ENCODE measurements at places on chromosomes 5 and 9.

GRCh38 chr9:125472926-125473701, 211.5 kb downstream of the GAPVD1 start:
- DNase-seq, result no peak

DNA sequence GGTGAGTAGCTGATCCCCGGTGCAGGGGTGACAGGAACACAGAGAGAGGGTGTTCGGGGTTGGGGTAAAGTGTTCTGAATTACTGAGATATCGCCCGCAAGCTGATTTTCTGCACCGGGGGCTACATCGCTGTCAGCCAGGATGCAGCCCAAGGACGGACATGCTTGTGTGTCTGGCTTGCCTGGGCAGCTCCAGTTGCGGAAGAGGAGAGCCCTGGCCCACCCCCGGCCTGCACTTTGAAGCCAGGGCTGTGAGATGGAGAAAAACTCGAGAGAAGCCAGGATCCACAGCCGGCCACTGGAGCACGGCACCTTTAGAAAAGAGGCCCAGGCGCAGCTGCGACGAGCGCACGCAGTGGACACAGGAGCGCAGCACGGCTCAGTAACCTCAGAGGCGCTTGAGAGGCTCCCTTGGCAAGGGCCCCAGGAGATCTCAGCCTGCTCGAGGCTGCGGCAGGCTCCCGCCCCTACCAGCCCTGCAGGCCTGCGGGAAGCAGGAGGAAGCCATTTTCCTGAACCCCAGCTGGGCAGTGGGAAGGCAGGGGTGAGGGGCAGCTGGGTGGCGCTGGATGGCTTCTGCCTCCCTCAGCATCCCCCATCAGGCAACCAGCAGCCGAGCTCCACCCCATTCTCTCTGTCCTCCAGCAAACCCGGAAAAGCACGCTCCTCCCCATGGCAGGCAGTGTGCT, 59.2 kb downstream of the C9orf50 start:
- peak; percentile 22 for DNase-seq

GRCh38 chr5:149632311-149633251, 51.3 kb downstream of the ARHGEF37 start:
- DNase-seq, result no peak

- no peak for DNase-seq
Observed at GRCh38 chr5:168807287-168807686, 228.1 kb upstream of the PANK3 start.

GRCh38 chr5:107387526-107388140, 283.1 kb downstream of the EFNA5 start:
- no peak for DNase-seq

- DNase-seq, result no peak
Observed at GRCh38 chr9:114288193-114289091, 34.5 kb upstream of the ORM1 start.

DNA sequence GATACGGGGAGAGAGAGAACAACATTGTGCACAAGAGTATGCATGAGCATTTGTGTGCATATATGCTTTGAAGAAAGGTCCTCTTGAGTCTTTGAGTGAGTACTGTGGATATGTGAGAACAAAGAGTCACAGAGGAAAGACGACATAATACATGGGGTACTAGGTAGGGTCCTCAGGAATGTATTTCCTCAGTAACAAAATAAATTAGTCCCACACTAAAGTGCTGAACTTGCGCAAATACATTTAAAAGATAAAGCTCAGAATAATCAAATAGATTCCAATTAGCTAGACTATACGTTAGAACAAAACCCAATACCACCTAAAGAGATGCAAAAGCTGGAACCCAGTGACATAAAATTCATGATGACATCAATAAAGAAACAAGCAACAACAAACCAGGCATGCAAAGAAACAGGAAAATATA, 70.8 kb downstream of the RAPGEF6 start:
- DNase-seq, result no peak

DNA sequence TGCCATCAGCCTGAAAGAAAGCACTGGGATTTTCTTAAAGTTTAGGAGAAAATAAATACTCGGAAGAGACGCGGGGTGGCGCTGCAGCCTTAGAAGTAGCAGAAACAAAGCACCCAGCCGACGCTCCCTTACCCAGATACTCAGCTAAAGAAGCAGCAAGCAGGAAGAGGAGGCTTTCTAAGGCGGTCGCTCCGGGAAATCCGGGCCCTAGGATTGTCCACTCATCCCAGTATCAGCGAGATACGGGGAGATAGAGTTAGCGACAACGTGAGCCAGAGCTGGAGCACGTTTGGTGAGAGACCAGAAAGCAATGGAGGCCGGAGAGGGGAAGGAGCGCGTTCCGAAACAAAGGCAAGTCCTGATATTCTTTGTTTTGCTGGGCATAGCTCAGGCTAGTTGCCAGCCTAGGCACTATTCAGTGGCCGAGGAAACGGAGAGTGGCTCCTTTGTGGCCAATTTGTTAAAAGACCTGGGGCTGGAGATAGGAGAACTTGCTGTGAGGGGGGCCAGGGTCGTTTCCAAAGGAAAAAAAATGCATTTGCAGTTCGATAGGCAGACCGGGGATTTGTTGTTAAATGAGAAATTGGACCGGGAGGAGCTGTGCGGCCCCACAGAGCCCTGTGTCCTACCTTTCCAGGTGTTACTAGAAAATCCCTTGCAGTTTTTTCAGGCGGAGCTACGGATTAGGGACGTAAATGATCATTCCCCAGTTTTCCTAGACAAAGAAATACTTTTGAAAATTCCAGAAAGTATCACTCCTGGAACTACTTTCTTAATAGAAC, at the start of gene PCDHB2:
PCDHB2 (plus strand) TSS at position 135 of the 782 bp plus-strand sequence; CDS start at position 311, 176 bp downstream.
- no peak for DNase-seq

DNA sequence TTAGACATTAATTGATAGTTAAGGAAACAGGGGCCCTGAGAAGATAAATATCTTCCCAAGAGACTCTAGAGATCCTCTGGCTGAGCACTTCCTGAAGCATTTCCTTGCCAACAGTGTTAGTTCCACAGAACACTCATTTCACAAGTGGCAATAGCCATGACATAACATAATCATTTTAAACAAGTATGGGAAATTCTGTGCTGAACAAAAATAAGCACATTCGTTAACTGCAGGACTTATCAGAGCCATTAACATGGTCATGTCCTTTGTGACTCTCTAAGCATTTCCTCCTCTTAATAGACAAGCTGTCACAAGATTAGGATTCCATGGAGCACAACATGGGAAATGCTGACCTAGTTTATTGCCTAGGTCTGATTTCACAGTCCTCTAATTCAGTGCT, 184.9 kb downstream of the SNX18 start:
- DNase-seq, result no peak

- DNase-seq, result peak; percentile 40
Observed at GRCh38 chr5:42756606-42757601, at the start of gene CCDC152. CCDC152 (plus strand) TSS chr5:42756818; CDS start chr5:42759122, 2,304 bp downstream.

DNA sequence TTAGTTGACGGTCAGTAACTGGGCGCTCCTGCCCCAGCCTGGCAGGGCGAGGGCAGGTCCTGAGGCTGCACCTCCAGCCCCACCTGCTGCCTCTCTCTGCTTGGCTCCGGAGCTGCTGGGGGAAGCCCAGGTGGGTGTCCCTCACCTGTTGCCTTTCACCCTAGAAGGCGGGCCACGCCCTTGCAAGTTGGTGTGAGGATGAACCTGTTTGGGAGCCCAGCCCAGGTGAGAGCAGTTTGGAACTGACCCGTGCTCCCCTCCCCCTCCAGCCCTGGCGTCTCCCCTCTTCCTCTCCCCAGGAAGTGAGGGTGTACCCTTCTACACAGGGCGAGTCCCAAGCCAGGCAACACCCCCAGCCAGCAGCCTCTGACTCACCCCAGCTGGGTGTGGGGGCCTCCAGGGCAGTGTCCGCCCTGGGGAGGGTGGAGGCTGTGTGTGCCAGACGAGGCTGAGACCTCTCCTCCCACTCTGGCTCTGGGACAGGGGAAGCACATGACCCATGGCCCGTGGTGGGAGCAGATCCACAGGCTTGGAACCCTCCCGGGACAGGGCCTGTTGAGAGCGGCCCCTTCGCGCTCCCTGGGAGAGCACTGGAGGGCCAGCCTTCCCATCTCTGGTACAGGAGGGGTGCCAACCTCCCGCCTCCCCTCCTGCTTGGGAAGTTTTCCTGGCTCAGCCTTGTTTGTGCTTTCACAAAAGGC, 10.4 kb downstream of the LRRC8A start:
- DNase-seq, result peak; percentile 92

DNA sequence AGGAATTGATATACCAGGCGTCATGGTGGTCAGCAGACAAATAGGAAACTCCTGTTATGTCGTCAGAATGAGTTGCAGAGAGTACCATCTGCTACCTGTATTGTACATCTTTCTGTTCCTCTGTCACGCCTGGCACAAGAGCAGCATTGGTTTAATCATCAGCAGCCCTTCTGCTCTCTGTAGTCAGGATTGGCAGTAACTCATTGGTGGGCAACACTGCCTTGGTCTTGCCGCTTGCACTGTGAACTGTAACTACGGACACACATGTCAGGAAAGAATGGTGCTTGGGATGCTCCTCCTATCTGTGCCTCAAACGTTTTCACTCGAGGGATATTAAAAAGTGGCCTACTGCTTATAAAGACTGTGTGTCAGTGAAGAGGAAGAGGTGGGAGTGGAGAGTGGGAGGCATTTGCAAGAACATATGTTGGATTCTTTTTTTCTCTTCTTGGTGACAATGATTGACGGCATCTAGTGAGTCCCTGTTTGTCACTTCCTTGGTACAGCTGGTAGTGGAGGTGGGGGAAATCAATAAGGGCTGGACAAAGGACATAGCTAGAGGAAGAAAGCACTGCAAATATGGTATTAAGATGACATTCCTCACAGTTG, 76.6 kb downstream of the F2RL2 start:
- no peak for DNase-seq

GRCh38 chr5:15620501-15620900, 120.5 kb downstream of the FBXL7 start:
- DNase-seq, result no peak

- no peak for DNase-seq
Observed at GRCh38 chr5:88741964-88742363, 141.0 kb downstream of the MEF2C start.

DNA sequence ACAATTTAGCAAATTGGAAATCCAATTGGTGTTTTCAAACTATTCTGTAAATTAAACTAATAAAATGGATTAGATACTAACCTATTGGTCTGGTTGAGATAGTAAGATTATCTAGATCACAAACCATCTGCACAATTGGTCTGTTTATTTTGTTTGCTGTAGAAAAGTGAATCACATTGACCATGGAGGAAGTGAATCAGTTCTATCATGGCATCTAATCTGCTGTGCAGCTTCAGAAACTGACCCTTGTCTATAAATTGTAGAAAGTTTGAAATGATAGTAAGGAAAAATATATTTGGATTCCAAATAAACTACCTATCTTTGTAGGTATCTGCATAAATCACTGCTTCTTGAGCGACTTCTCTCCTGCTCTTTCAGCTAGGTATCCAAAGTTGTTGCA, 1865.4 kb downstream of the MAT2B start:
- DNase-seq, result no peak

DNA sequence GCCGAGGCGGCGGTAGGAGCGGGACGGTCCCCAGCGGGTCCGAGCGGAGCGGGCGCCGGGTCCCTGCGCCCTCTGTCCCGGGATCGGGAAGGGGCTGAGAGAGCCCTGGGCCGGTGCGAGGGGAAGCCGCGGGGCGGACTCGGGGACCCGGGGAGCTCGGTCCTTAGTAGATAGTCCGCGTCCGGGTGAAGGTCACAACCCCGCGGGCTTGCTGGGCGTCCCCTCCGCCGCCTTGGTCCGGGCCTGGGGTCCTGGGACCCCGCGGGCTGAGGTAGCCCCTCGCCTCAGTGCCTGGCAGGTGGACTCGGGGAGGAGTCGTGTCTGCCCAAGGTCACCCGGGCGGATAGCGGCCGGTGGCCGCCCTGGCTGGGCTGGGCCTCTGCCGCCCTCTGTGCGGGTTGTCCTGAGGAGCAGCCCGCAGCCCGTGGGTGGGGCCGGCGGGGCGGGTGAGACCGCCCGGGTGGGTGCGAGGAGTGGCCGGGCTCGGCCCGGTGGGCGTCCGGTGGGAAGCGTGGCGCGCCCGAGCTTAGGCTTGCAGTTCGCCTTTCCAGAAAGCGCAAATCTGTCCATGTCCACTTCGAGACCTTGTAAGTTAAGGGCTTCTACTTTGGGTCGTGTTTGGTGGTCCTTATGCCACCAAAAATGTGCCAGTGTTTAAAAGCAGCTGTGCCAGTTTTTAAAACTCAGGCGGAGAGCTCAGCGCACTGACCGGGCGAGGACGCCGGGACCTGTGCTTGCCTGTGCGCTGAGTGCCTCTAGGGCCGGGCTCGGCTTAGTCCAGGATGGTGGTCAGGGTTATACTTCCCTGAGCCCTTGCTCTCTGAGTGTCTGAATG, 554 bp downstream of the SDHA start:
- DNase-seq, result no peak

DNA sequence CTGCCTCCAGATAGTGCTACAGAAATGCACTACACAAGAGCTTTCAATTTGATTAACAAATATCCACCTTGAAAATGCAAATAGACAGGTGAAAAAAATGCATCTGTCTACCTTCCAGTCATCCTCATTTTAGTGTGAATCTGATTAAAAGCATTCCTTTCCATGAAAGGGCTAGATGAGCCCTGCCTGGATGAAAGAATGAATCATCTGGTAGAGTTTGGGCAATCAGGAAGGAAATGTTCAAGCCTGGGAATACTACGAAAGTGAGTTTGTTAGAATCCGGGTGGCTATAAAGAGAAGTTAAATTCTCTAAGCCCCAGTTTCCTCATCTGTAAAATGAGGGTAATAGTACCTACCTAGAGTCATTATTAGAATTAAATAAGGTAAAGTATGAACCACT, 142.6 kb downstream of the FAM114A2 start:
- no peak for DNase-seq

- DNase-seq, result no peak
Observed at GRCh38 chr5:150512368-150512747, 4.4 kb downstream of the NDST1 start.

DNA sequence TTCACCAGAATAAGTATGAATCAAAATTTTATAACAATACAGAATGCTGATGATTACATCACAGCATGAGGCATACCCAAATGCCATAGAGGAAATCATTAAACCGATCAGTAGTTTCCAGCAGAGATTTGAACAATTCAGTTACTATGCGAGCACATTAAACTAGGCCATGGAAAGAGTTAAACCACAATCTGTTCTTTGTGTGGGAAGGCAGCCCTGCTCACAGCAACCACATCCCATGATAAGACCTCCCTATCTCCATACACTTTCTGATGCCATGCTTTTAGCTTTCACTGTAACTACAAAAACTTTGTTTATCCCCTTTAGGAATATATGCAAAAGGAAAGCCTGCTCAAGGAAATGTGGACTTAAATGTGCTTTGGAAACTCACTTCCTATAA, 4.5 kb downstream of the NFIB start:
- no peak for DNase-seq

DNA sequence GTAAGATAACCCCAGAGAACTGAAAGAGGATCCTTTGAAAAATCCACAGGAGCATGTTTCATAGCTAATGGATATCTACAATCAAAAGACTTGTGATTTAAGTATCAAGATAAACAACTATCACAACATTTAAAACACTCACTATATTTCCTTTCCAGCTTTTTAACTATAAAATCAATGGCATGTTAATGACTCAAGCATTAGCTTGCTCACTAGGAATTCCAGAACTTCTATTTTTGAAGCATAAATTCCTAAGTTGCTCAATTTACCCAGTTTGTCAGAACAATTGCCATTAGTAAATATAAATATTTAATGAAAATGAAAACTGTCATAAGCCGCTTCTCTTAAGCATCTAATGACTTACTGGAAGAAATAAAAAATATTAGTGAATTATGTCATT, 355.3 kb downstream of the PRELID2 start:
- DNase-seq, result no peak

GRCh38 chr5:156942064-156942463, 21.0 kb downstream of the TIMD4 start:
- DNase-seq, result no peak

- no peak for DNase-seq
Observed at GRCh38 chr9:17088566-17088965, 46.3 kb upstream of the CNTLN start.

GRCh38 chr9:109311731-109312130, 9.1 kb downstream of the EPB41L4B start:
- DNase-seq, result peak; percentile 9

All from nucleus accumbens (tissue), 56 donors.